ENCODE measurements at places on chromosomes 7 and 10.
A peak's percentile ranks its signal among the peaks of the same experiment; 100 is the strongest.

DNA sequence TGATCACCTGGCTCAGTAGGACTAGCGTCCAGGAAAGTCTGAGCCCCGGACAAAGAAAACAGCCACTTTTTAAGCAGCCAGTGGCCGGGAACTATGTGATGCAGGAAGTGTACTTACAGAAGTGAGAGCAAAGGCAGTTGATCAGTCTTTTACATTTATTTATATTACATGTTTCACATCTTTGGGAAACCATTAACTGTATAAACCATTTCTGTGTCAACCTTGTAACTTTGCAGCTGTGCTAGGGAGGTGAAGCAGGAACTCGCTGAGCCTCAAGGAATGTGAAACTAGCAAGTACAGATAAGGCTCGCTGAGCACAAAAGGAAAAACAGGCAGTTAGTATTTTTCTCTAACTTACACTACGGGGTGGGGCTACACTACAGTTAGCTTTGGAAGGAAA is 39.9 kb upstream of the HECW1 start:
- H3K27ac ChIP-seq = no peak overlapping the region
- no peak overlapping the region for H3K4me3 ChIP-seq
- no peaks in the 10 kb centered on the region for H3K36me3 ChIP-seq
- no peaks in the 10 kb centered on the region for H3K4me1 ChIP-seq
- H3K27me3 ChIP-seq = no peaks in the 10 kb centered on the region

DNA sequence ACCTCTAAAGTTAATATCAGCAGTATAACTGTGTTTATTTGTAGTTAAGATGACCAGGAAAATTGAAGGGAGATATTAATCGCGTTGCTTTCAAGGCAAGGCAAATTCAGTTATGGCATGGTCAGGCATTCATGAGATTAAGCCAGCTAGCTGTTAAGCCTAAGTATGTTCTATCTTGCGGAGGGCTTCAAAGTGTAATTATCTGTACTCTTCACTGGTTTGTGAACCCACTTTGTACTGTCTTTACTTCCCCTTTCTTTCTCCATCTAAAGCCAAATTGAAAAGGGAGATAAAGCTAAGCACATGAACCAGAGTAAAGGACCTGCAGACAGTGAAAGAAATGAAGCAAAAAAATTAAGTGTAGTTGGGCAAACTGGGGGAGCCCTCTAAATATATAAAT is 483.1 kb upstream of the NRP1 start:
- H3K27me3 ChIP-seq = peaks cover 2% of the 10 kb centered on the region
- no peak for DNase-seq
- H3K4me3 ChIP-seq = no peak overlapping the region
- no peaks in the 10 kb centered on the region for H3K4me1 ChIP-seq
- no peaks in the 10 kb centered on the region for H3K36me3 ChIP-seq

DNA sequence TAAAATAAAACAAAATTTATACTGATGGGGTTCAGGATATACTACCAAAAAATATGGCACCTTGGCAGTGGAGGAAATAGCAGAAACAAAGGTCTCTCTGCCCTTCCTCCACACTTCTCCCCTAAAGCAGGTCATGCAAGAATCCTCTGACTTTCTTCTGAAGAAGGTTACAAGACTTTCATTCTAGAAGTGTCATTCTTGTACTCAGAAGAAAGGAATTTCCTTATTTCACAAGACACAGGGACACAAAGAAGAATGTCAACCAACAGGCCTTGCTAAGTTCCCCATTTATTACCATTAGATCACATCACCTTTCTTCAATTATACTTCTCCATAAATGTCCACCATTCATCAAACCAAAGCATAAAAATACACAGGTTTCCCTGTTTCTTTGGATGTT is 470.2 kb downstream of the PAXIP1 start:
- no peaks in the 10 kb centered on the region for H3K27me3 ChIP-seq
- H3K4me3 ChIP-seq = no peak overlapping the region
- no peak overlapping the region for H3K27ac ChIP-seq
- DNase-seq = no peak
- no peaks in the 10 kb centered on the region for H3K36me3 ChIP-seq
- H3K4me1 ChIP-seq = no peaks in the 10 kb centered on the region

- peak overlapping the region; percentile 31 for H3K27ac ChIP-seq
- no peaks in the 10 kb centered on the region for H3K27me3 ChIP-seq
- H3K36me3 ChIP-seq = no peaks in the 10 kb centered on the region
- no peak for DNase-seq
- H3K4me1 ChIP-seq = peaks cover 2% of the 10 kb centered on the region
These were observed 1.6 kb upstream of the KBTBD2 start for GRCh38 chr7:32893207-32893524.

DNA sequence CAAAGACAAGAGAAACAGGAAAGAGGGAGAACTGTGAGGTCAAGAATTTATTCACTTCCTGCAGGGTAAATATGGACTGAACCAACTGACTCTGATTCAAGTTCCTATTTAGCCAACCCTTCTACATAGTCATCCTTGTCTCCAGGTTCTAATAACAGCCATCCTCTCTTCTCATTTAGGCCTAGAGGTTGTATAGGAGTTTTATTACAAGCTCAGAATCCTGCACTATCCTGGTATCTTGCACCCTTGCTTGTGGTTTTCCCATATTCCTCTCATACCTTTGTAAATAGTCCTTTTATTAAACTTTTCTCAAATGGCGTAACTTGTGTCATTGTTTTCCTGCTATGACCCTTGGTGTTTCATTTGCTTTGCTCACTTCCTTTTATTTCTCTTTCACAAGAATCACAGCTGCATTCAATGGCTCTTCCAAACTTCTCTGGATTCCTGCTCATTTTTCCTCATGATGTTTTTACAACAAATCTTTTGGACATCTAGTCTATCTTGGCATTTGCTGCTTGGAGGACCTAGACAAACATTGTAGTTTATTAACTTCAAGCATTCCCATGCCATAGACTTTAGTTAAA is 12.4 kb upstream of the OR2A5 start:
- no peak overlapping the region for H3K4me3 ChIP-seq
- no peaks in the 10 kb centered on the region for H3K36me3 ChIP-seq
- H3K27ac ChIP-seq = no peak overlapping the region
- no peak for DNase-seq

DNA sequence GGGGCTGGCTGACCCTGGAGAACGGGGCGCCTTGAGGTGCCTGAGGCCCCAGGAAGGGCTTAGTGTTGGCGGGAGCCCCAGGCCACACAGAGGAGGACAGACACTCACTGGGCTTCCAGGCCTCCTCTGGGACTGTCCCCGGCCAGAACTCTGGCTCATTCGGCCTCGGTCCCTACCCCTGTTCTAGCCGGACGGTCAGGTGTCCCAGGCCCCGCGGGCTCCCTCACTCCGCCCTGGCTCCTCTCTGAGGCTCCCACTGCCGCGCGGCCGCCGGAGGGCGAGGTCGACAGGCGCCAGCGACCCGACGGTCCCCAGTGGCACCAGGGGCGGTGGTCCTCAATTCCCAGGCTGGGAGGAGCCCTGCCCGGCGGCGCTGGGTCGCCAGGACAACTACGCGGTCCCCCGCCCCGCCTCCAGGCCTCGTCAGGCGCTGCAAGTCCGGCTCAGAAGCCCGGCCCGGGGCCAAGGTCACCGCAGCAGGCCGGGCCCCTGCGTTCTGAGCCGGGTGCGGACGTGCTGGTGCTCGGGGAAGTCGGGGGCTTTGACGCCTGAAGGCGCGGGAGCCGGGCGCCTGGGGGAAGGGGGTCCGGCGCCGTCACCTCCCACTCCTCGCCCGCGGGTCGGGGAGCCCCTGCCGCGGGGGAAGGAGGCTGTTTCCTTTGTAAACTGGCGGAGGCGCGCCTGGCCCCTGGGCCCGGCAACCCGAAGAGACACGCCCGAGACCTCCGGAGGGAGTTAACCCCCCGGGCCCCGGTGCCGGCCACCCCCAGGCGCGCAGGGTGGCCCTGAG is 1.1 kb upstream of the PWWP2B start:
- no peak for DNase-seq
- H3K4me3 ChIP-seq = peak overlapping the region; percentile 86
- no peaks in the 10 kb centered on the region for H3K27me3 ChIP-seq

DNA sequence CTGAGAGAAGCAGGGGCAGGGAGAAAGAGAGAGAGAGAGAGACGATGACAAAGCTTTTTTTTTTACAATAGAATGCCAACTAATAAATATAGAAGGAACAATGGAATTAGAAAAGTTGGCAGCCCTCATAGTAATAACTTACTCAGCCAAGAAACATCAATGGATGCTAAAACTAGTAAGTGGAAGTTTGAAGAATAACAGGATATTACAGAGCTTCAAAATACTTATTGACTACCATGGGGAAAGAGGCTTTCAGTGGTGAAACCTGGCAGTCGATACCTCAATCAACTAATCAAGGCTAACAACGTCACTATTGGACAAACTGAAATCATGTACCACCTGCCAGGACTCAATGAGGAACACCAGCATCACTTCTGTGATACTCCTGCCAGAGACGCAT is 100.5 kb upstream of the LRRC4 start:
- peaks cover 64% of the 10 kb centered on the region for H3K27me3 ChIP-seq
- H3K36me3 ChIP-seq = no peaks in the 10 kb centered on the region
- H3K4me1 ChIP-seq = peaks cover 2% of the 10 kb centered on the region
- no peak overlapping the region for H3K27ac ChIP-seq

DNA sequence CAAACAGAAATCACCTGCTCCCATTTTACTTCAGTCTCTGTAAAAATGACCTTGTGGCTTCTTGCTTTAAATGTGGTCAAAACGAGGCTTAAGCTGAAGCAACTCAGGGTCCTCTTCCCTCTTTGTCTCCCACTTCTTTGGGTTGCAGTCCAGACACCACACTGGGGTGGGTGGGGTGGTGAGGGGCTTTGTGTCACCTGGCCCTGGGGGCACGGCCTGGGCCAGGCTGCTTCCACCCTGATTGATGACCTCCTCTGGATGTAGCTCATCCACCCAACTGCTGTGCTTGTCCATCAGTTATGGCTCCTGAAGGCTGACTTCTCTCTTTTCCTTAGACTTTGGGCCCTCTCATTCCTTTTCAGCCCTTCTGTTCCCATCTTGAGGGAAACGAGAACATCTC is 26.8 kb upstream of the NPS start:
- no peaks in the 10 kb centered on the region for H3K4me1 ChIP-seq
- H3K27me3 ChIP-seq = no peaks in the 10 kb centered on the region
- H3K36me3 ChIP-seq = no peaks in the 10 kb centered on the region
- DNase-seq = no peak
- H3K27ac ChIP-seq = no peak overlapping the region

DNA sequence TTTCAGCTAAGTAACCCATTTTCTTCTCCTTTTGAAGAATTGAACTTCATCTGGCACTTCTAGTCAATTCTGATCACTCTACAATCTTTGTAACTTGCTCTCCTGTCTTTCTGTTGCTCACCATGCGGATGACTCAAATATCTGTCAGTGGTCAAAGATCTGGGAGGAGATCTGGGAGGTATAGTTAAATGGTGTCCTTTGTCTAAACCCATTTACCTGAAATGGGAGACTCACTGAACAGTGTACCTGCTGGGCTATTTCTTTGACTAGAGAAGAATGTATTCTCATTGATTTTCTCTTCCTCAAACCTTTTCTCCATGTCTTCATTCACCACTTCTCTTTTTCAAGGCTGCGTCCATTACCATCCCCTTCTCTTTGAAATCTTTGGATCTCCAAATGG is 42.0 kb upstream of the PCLO start:
- no peak overlapping the region for H3K27ac ChIP-seq
- no peak overlapping the region for H3K4me3 ChIP-seq
- H3K36me3 ChIP-seq = no peaks in the 10 kb centered on the region
- DNase-seq = no peak

DNA sequence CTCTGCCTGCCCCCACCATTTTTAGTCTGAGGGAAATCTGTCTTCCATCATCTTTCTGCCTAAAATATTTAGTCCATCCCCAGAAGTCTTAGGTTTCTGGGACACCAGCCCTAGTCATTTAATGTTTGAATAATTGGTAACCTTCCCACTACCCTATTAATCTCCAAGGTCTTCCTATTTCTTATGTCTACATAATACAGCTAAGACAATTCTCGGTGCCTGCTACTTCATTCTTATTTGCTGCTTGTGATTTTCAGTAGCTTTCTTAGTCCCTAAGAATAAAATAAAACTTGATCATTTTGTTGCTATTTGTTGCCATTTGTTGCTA is 11.1 kb downstream of the RALA start:
- H3K4me1 ChIP-seq = peaks cover 6% of the 10 kb centered on the region
- no peak overlapping the region for H3K4me3 ChIP-seq
- H3K27me3 ChIP-seq = no peaks in the 10 kb centered on the region
- peaks cover 6% of the 10 kb centered on the region for H3K36me3 ChIP-seq

- H3K4me3 ChIP-seq = no peak overlapping the region
- DNase-seq = no peak
- peaks cover 2% of the 10 kb centered on the region for H3K4me1 ChIP-seq
- no peak overlapping the region for H3K27ac ChIP-seq
- no peaks in the 10 kb centered on the region for H3K27me3 ChIP-seq
These were observed 1.6 kb upstream of the GOT1 start for GRCh38 chr10:99432047-99432446.

DNA sequence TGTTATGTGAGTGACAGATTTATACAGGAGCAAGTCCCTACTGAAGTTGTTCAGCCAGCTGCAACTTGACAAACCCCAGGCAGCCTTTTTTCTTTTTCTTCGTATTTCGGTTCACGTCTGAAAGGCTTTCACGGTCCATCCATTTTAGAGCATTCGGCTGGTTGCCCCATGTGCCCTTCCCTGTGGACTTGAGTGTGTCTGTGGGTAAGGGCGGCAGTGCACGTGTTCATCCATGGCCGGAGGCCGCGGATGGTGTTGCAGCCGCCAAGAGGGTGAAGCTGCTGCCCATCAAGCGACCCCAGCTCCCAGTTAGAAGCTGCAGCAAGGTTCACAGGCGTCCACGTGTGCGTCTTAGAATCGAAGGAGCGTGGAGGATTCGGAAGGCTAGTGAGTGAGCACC is 35.9 kb downstream of the PPP2R2D start:
- no peaks in the 10 kb centered on the region for H3K27me3 ChIP-seq
- H3K4me3 ChIP-seq = no peak overlapping the region
- peaks cover 29% of the 10 kb centered on the region for H3K36me3 ChIP-seq
- H3K4me1 ChIP-seq = no peaks in the 10 kb centered on the region
- no peak overlapping the region for H3K27ac ChIP-seq

DNA sequence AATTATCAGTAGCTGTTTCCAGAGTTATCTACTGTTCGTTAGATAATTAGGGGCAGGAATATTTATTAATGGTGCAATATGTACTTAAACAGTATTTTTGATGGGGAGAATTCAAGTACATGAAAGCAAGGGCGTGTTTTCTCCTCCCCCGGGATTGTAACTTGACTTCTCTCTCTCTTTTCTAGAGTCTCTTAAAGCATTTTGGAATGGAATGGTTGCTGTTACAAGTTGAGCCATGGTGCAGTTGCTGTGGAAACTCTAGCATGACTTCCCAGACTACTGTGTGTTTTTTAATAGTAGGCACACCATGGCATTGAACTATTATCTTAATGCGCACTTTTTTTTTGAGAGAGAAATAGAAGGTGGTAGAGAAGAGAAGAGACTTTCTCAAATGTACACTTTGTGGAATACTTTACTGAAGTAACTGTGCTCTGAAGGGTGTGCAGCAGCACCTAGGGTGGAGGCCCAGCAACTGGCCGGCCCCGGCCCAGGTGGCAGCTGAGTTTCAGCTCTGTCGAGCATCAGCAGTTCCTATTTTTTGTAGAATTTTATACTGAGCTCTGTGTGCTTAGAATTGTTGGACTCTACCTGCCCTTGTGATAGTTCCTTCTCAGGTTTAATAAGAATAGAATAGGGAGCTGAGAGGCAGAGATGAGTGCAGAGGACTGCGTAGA is 64.4 kb downstream of the CCNY start:
- no peak overlapping the region for H3K4me3 ChIP-seq
- no peak overlapping the region for H3K27ac ChIP-seq
- H3K36me3 ChIP-seq = no peaks in the 10 kb centered on the region

GRCh38 chr7:41771717-41772116 is 68.8 kb upstream of the INHBA start:
- H3K4me3 ChIP-seq = no peak overlapping the region
- H3K27me3 ChIP-seq = no peaks in the 10 kb centered on the region
- H3K27ac ChIP-seq = no peak overlapping the region
- no peaks in the 10 kb centered on the region for H3K4me1 ChIP-seq
- no peak for DNase-seq

Measured in IMR-90 (cell line).